Stimulated activated CD4-positive, alpha-beta T cell treated with anti-CD3 and anti-CD28 coated beads, TNF-alpha, amount 100 ng/mL, for 1 hour (primary cell): ENCODE measurements at places on chromosomes 5 and 9.

- no peak for DNase-seq
Observed at GRCh38 chr9:133344071-133344470, 3.9 kb downstream of the MED22 start.

GRCh38 chr9:105054491-105054890 is 126.5 kb upstream of the ABCA1 start:
- DNase-seq, result no peak

GRCh38 chr5:141017943-141018342 is 33.2 kb upstream of the PCDHB1 start:
- no peak for DNase-seq

DNA sequence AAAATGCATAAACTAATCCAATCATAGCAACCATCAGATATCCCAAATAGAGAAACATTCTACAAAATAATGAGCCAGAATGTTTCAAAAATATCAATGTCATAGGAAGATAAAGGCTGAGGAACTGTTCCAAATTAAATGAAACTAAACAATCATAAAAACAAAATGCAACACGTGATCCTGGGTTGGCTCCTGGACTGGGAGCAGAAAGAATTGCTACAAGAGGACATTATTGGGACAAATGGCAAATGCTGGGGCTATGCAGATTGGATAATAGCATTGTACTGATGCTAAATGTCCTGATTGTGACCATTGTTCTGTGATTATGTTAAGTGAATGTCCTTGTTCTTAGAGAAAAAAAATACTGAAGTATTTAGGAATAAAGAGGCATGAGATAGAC is 54.2 kb upstream of the AKNA start:
- DNase-seq, result no peak

DNA sequence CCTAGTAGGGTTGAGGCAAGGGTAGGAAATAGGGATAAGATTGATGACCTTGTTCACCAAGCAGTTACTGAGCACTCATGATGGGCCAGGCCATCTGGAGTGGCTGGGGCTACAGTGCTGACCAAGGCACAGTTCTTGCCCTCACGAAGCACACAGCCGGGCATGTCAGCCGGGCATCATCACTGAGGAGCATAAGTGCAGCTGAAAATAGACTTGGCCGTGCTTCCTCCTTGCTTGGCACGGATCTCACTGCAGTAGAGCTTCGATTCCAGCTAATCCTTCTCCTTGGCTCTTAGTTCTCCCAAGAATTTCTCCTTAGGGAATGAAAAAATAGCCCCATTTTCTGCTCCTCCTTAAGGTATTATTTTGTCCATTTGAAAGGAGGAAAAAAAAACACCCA is 116.6 kb downstream of the NMUR2 start:
- no peak for DNase-seq

DNA sequence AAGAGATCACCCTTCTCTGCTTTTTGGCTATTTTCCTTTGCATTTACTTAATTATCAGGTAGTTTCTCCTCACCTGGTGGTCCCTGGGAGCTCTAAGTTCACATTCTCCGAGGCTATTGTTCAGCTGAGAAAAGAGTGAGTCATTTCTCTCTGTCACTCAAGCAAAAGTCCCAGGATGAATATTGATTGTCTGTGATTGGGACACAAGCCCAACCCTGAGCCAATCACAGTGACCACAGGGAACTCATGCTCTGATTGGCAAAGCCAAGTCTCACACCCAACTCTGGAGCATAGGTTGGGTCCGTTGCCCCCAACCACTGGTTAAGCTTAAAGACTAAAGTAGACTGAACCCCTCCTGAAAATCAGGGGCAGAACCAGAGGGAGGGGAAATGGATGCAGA is 27.8 kb upstream of the FAT2 start:
- DNase-seq, result no peak

GRCh38 chr5:92945605-92946097 is 635.4 kb downstream of the NR2F1-AS1 start:
- no peak for DNase-seq

- DNase-seq, result no peak
Observed at GRCh38 chr5:62790348-62790747, 211.7 kb downstream of the LRRC70 start.
